ENCODE measurements at places on chromosomes 11 and 22. TPM values are rescaled to one million over a fixed set of nuclear protein-coding genes. Genes with fewer than 3 reads are reported as not detected.

DNA sequence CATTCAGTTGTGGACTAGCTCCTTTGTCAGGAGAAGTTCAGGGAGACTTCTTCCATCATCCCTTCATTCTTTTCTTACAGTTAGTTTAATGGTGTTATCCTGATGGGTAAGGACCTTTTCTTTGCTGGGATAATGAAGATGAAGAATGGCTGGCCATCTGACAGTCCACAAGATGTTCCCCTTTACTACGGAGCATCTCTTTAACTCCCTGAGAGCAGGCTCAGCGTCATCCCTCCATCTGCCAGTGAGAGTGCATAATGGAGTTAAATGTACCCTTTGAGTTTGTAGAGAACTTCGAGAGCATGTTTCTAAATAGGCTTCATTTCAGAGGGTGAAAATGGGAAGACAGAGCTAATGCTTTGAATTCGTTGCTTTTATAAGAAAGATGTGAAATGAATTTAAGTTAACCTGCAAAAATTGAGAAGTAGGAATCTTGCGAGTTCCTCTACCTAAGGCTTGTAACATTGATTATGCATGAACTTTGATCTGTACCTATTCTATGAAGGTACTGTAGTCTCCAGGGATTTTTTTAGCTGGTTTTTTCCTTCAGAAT is 1.7 kb downstream of the EP300 start:
- no peak for DNase-seq

- DNase-seq = no peak
These were observed 35.1 kb downstream of the EP300 start for GRCh38 chr22:41127451-41127850.

Gene ZP1
- 0.05 TPM for total RNA-seq

Gene DEUP1
- not detected for total RNA-seq

Gene FREY1
- 0.24 TPM for total RNA-seq

- no peak for DNase-seq
These were observed 58.9 kb upstream of the PRSS23 start for GRCh38 chr11:86741484-86741835.

DNA sequence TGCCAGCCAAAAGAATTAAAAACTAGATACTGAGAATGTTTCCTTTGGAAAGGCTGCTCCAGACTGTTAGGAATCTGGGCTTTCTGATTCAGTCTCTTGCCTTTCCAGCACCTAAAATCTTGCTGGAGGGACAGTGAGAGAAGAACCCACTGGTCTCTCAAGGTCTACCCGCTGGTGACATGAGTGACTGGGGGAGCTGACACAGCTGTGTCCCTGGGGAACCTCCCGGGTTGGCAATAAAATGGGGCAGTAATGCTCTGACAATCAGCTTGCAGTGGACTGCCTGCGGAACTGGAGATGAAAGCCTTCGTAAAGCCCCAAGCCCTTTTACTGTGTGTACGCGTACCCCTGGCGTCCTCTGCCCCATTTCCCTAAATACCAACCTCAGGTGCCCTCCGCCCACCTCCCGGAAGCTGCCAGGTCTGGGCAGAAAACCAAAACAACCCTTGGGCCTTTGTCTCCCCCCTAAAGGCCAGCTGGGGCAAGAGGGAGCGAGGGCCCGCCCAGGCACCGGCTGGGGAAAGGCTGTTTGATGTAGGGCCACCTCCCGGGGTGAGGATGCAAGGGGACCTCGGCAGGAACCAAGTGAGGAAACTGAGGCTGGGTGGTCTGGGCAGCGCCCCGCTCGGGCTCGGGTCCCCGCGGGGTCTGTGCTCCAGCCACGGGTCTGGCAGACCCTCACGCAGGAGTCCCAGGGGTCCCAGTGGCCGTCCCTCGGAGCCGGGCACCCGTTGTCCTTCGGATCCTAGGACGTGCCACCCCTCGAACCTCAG is 741 bp downstream of the CARS1 start:
- no peak for DNase-seq

DNA sequence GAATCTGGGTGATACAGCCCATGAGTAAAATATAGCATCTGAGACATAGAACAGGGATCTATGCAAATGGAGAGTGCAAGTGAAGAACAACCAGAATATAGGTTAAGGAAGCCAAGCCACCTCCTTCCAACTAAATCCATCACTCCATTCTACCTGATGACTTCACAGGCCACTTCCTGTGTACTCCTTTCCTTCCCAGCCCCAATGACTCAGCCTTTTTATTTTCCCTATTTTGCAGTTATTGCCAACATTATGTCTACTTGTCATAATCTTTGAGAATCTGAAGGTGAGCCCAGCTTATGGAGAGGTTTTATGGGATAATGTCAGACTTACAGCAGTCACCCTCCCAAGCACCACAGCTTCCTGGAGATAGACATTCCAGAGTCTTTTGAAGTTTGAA is 1.4 kb upstream of the OR52M1 start:
- peak; percentile 55 for DNase-seq

Gene OR10A2
- total RNA-seq = not detected

Measured in A172 (cell line).